ENCODE measurements at places on chromosomes 6 and 20.

GRCh38 chr6:69665437-69665836 lies 131.4 kb downstream of the LMBRD1 start:
- DNase-seq, result no peak

DNA sequence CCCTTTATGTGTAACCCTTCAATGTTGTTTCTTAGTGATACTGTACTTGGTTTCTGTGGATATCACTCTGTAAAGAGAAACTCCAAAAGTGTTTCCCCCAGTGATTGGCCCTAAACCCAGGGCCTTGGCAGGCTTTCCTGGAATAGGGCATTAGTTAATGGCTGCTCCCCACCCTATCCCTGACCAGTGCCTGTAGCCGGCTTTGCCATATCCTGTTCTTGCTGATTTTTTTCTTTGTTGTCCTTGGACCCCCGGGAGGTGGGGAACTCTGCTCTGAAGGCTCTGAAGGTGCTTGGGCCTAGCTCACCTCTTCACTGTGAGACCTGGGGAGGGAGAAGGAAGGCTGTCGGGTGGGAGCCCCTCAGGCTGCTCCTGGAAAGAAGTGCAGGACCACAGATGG lies 120.1 kb downstream of the TCP11 start:
- DNase-seq, result no peak

DNA sequence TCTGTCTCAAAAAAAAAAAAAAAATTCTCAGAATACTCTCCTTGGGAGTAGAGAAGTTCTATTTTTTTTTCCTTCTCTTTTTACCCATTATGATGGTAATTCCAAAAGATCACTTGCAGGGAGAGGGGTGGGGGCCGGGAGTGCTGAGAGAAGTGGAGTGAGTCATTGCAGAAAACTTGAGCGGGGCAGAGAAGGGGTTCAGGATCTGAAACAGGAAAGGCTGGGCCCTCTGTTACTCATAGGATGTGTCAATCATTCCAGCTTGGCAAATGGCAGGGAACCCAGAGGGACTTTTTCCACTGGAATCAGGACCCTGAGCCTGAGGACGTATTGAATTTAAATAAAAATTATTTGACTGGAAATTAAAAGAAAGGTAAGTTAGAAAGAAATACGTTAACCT lies 111.4 kb upstream of the ARMC2 start:
- no peak for DNase-seq

DNA sequence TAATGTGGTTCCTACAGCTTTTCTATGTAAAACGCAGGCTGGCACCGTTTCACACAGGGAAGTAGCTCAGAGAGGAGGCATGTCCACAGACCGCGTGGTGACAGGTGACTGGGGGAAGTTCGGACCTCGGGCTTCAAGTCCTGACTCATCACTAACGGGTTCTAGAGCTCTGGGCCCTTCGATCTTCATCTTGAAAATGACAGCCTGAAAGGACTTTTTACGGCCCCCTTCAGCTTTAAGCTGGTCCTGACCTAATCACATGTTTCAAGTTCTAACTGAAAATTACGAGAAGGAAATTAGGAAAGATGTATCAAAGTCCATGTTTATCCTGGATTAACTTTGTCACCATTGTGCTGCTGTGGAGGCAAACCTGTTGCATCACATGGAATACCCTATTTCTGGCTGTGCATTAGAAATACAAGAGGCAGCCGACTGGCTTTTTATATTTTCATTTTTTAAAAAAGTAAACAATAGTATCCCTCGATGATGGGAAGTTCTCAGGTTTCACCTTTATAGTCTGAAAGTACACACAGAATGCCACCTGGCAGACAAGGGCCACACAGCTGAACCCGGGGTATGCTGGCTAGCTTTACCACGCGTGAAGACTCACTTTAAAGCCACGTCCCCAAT lies 2.0 kb downstream of the MAN1A1 start:
- DNase-seq, result no peak

DNA sequence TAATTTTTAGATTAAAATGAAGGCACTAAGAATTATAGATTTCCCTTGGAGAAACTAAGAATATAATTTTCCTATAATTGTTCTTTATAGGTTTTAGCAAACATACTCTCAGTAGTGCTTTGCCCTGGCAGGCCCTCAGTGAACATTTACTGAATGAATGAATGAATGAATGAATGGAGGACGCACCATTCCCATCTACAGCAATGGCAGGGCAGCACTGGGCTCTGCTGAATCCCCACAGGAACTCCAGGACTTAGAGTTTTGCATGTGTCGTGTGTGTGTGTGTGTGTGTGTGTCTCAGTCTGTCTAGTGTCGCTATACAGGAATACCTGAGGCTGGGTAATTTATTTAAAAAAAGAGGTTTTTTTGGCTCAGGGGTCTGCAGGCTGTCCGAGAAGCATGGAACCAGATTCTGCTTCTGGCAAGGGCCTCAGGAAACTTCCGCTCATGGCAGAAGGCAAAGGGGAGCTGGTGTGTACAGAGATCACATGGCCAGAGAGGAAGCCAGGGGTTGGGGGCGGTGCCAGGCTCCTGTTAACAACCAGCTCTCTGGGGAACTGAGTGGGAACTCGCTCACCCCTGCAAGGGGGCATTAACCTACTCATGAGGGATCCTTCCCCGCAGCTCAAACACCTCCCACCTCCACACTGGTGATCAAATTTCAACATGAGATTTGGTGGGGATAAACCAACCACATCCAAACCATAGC lies 20.1 kb downstream of the RNASET2 start:
- no peak for DNase-seq

- DNase-seq, result no peak
These were observed 44.9 kb downstream of the PNLDC1 start for GRCh38 chr6:159844737-159845645.

DNA sequence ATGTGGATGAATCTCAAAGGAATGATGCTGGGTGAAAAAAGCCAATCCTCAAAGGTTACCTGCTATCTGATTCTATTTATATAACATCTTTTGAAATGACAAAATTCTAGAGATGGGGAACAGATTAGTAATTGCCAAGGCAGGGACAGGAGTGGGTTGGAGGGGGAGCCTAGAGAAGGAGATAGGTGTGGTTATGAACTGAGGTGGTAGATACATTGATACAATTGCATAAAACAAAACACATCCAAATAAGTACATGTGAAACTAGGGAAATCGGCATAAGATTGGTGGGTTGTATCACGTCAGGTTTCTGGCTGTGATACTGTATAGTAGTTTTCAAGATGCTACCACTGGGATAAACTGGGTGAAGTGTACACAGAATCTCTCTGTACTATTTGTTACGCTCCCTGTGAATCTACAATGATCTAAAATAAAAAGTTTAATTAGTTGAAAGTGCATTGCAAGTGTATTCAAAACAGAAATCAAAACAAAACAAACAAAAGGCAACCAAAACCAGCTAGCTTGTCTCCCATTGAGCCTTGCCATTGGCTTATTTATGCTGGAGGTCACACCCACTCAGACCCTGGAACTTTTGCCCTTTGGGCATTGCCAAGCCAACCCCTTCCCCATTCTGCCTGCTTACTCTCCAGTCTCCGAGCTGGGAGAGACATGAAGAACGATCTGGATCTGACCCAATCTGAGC lies 27.8 kb downstream of the PPP1R16B start:
- DNase-seq, result no peak

DNA sequence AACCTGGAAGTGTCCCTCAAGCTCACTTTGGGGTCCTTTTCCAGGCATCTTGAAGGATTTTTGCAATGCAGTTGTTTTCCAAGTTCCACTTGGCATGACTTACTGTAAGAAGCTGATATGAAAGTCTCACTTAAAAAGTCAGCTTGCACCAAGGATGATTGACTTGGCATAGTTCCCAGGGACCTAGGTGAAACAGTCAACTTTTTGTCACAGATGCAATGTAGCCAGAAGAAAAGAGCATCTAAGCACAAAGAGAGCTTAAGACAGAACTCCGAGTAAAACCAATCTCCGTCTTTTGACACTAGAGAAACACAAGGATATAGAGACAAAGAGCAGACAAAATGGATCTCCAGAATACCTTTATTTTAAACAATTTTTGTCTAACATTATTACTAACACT lies 2.6 kb upstream of the ZSCAN12 start:
- DNase-seq, result no peak

DNA sequence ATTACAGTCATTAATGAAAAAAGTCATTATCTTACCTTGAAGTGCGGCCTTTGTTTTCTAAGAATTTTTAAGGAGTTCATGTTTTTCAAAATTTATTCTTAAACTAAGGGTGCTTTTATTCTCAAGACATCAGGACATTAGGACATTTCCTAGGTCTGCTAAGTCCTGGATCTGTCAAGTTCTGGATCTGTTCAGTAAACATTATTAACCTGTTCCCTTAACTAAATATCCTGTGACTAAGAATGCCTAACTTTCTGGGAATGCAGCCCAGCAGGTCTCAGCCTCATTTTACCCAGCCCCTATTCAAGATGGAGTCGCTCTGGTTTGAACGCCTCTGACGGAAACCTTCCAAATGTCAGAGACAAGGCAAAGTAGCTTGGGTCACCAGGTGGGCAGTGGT lies 302.6 kb downstream of the SYNE1 start:
- DNase-seq, result no peak

DNA sequence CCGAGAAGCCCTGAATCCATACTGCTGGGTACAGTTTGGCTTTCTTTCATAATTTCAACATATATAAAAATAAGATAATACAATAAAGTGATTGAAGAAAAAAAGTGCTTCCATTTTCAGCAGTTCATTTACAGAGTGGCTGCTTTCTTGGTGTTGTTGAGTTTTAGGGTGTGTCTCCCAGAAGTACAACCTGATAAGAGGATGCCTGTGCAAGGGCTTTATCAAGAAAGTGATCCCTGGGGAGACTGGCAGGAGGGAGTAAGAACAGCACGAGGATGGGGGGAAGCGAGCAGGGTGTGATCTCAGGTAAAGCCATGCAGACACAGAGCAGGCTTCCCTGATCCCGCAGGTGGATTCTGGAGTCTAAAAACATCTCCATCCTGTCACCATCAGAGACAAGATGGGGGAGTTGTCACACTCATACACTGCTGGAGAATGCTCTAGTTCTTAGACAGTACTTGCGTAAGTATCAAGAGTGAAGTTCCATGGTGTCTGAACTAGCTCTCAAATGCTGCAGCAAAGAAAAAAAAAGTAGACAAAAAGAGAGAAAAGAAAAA lies 395.9 kb downstream of the CDH26 start:
- no peak for DNase-seq

GRCh38 chr6:69487688-69488087 lies 309.1 kb downstream of the LMBRD1 start:
- no peak for DNase-seq

GRCh38 chr6:157452096-157452495 lies 71.1 kb downstream of the ZDHHC14 start:
- DNase-seq, result no peak

- no peak for DNase-seq
These were observed 2.0 kb downstream of the ANKRD6 start for GRCh38 chr6:89434954-89435353.

DNA sequence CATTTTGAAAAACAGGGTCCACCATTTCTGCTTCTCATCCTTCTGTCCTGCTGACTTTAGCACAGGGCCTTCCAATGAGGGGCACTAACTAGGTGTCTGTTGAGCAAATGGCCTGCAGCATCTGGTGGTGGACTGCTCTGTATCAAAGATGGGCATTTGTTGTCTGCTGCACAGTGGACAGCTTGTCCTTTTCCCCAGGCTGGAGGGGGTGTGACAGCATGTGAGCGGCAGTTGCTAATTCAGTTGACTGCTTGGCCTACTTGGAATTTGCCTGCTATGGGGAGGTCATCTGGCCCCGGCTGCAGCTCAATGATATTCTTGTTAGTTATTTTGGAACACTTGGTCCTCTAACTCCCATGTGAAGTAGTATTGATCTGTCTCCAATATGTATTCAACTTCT lies 93.7 kb downstream of the SH3BGRL2 start:
- no peak for DNase-seq

DNA sequence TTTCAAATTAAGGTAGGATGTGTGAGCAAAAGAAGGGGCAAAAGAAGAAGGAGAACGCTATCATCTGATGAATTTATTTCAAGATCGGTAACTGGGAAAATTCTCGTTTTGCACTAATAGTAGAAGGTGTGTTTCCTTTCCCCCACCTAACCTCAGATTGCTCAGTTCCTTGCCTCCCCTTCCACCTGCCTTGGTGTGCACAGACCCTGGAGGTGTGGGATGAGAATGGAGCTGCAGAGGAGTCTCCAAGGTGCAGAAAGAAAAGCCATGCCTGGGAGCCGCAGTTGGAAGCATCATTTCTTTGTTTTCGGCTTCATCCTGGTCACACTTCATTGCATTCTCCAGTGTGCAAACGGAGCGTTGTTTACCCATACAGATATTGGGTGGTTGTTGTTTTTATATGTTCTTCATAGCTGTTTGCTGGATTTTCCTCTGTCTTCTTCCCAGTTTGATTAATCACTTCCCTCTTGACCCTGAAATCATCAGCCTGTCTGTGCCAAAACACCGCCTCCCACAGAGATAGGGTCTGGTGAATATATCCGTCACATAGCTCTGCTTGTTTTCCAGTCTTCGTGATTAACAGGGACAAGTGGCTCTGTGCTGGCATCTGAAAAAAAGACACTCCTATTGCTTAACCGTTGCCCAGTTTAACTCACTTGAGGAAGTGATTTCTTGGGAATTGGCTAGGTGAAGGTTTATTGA lies 40.2 kb upstream of the NEDD9 start:
- DNase-seq, result no peak

GRCh38 chr6:139082370-139082769 lies 52.5 kb upstream of the HECA start:
- DNase-seq, result no peak

- DNase-seq, result no peak
These were observed 345.0 kb downstream of the CD83 start for GRCh38 chr6:14462566-14462965.

- DNase-seq, result no peak
These were observed 43.6 kb upstream of the ZBP1 start for GRCh38 chr20:57663681-57664451.

- DNase-seq, result no peak
These were observed 65.5 kb upstream of the FYN start for GRCh38 chr6:111938710-111939109.

All from midbrain (tissue), 1 donor.